ENCODE measurements at places on chromosomes 2 and 18. TPM values are rescaled to one million over a fixed set of nuclear protein-coding genes. Genes with fewer than 3 reads are reported as not detected.

- no peak for DNase-seq
Measured at GRCh38 chr2:59706729-59707128, 846.7 kb downstream of the BCL11A start.

GRCh38 chr2:46831051-46831868, 84.3 kb downstream of the MCFD2 start:
- DNase-seq, result peak; percentile 61

GRCh38 chr18:48345596-48345995, 63.6 kb downstream of the ZBTB7C start:
- DNase-seq, result no peak

DNA sequence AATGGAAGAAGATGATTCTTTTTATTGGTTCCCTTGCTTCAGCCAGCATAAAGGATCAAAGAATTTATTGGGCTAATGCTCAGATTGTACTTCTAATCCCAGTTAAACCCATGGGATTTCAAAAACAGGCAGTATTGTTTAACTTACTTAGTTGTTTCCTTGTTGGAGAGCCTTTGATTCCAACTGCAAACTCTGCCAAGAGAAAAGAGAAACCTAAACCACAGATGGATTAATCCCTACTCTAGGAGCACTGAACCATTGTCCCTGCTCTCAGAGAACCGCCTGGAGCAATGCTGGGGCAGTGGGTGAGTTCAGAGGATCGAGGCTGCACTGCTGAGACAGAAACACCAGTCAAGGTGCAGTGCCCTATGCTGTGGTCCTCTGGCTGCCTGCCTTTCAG, 44.9 kb upstream of the SIGLEC15 start:
- DNase-seq, result no peak

DNA sequence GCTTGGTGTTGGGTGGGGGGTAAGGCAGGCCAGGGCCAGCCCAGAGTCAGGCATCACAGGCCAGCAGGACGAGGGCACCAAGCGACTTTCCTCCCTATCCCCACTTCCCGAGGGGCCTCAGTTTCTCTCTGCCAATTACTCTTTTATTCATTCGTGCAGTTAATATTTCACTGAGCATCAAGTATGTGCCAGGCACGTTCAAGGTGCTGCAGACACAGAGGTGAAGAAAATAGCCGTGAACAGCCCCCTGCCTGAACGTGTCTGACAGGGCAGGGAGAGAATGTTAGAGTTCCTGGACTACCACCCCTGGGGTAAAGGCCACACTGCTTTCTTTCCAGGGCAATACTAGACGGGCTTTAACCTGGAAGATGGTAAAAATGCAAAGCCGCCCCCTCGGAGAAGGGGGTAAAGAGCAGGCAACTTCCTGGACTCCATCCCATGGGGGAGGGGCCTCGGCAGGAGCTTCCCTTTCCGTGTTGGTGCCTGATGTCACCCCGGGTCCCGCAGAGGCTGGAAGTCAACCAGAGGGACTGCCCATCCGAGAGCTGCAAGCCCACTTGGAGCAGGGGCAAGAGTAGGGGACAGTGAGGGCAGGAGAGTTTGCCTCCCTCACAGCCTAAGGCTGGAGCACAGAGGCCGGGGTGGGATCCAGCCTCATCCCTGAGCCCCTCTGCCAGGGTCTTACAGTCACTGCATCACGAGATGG, 47.1 kb downstream of the CENPO start:
- no peak for DNase-seq

- no peak for DNase-seq
Measured at GRCh38 chr2:66987733-66988132, 409.4 kb upstream of the ETAA1 start.

- no peak for DNase-seq
Measured at GRCh38 chr2:70965506-70965905, 12.9 kb upstream of the ANKRD53 start.

- no peak for DNase-seq
Measured at GRCh38 chr2:108383146-108383830, 5.5 kb downstream of the SULT1C4 start.

GRCh38 chr2:229314117-229314516, 43.0 kb upstream of the PID1 start:
- DNase-seq, result no peak

DNA sequence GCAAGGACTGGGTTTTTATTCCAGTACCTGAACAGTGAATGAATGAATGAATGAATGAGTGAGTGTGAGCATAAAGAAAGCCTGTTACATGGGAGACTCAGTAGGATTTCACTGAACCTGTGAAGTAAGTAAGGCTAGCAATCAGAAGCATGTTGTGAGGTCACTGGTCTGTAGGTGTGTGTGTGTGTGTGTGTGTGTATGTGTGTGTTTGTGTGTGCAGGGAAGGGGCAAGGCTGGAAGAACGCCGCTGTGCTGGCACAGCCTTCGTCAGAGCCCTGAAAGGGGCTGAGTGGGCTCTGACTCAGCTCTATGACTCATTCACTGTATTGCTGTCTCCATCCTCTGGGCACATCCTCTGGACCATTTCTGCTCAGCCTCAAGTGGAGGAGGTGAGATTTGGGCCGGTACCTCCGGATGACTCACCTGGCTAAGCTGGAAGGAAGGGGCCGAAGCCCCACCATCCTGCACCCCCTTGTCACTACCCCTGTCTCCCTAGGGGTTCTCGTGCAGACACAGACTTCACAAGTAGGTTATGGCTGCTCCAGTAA, 51.4 kb upstream of the MRPL33 start:
- DNase-seq, result peak; percentile 78

DNA sequence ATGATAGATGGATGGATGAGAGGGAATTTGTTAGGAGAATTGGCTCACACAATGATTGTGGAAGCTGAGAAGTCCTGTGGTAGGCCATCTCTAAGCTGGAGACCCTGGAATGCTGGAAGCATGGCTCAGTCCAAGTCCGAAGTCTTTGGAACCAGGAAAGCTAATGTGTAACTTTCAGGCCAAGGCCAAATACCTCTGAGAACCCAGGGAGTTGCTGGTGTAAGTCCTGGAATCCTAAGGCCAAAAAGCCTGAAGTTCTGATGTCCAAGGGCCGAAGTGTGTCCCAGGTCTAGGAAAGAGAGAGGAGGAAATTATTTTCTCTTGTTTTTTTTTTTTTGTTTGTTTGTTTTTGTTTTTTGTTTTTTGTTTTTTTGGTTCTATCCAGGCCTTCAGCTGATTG, 492.2 kb upstream of the GCFC2 start:
- no peak for DNase-seq

DNA sequence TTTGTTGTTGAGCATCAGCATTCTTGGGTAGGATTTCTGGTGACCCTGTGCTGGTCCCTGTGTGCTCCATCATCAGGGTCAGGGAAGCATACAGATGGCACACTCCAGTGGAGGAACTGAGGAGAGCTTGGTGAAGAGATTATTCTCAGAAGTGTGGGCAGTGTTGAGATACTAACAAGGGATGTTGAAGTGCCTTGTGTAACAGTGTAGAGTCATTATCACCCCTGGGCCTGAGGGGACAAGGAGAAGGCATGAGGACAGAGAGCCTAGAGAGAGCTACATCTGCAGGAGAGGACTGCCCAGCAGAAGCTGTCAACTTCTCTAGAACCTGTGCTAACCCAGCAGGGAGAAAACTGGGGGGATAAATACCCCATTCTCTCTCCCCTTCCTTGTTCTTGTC, 189.0 kb downstream of the PLCL1 start:
- DNase-seq, result no peak

GRCh38 chr2:216492597-216493333, 5.9 kb upstream of the RPL37A start:
- no peak for DNase-seq

GRCh38 chr2:230525682-230526081, 109.7 kb downstream of the SP100 start:
- DNase-seq, result no peak

GRCh38 chr2:227433171-227433570, 38.8 kb upstream of the AGFG1 start:
- DNase-seq, result no peak

DNA sequence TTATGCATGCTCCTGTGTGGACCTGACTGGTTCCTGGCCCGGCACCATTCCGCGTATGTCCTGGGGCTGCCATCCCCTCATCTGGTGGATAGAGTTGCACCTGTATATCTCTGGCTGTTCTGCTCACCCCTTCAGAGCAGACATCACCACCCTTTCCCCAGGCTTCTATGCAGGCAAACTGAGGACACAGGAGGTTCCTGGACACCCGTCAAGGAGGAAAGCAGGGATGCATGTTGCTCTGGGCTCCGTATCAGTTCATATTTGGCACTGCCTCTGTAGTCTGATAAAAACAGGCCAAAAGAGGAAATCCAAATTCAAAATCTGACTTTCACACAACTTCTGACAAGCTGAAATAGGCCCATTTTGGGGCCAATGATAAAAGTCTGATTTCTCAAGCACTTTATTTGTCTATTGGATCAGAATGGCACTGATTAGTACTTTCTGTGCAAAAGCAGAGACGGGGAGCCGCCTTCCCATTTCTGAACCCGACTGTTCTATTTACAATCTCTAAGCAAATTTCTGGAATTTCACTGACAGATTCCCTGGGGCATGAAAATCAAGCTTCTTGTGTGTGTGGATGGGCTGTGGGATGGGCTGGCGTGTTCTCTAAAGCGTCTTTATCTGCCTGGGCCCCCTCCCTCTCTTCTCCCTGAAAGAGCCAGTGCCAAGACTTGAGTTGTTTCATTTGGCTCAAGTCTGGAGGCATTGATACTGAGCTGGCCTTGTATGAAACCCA, 96.9 kb downstream of the SETBP1 start:
- DNase-seq, result no peak

DNA sequence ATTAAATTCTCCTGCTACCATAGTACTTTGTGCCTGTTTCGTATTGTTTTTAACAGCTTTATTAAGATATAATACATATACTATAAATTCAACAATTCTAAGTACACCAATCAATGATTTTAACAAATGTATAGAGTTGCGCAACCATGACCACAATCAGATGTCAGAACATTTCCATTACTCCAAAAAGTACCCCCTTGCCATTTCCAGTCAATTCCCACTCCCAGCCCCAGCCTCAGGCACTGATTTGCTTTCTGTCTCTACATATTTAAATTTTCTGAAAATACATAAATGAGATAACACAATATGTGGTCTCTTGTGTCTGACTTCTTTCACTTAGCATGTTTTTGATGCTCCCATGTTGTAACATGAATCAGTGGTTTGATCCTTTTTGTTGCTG, 193.9 kb downstream of the FIGN start:
- DNase-seq, result no peak

DNA sequence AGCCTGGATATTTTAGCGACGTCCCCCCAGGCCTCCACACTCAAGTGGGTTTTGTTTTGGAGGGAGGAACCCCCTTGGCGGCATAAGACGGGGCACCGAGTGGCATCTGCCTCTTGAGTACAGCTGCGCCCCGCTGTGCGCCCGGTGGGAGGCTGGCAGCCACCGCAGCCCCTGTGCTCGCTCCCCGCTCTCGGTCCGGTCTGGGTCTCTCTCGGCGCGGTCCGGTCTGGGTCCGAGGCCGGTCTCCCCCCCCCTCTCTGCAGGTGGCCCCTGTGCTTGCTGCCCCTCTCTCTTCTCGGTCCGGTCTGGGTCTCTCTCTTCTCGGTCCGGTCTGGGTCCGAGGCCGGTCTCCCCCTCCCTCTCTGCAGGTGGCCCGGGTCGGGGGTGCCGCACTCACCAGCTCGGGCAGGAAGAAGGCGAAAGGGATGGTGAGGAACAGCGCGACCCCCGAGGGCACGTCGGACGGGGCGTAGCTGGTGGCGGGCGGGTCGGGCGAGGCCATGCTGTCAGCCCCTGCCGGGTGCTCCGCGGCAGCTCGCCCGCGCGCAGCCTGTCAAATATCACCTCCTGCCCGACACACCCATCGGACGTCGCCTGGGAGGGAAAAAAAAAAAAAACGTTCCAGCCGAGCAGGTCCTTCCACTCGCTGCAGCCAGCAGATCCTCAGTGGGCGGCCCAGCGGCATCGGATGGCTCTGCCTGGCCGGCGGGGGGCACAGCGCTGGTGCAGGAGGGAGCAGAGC, at the start of gene MALL:
TSS of gene MALL (minus strand) at position 532 of the 742 bp plus-strand sequence. CDS start at position 502, 30 bp downstream.
- DNase-seq, result peak; percentile 77

- DNase-seq, result no peak
Measured at GRCh38 chr2:181394741-181395437, 62.3 kb upstream of the ITGA4 start.

GRCh38 chr2:1795261-1796231, 51.2 kb upstream of the PXDN start:
- peak; percentile 65 for DNase-seq

DNA sequence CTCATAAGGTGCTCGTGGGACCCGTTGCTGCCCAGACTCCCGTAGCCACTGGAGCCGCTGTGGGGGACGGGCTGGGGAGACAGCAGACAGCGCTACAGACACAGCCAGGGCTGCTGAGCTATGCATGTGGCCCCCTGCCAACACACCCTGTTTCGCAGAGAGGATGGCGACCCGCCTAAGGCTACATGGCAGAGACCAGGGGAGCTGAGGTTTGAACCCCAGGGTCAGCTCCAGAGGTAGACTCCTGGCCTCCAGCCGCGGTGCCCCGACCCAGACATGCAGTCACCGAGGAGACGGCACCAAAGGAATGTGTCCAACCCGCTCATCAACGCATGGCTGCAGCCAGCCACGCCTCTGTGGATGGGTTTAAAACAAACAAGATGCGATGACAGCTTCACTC, 21.0 kb upstream of the HES6 start:
- DNase-seq, result no peak

DNA sequence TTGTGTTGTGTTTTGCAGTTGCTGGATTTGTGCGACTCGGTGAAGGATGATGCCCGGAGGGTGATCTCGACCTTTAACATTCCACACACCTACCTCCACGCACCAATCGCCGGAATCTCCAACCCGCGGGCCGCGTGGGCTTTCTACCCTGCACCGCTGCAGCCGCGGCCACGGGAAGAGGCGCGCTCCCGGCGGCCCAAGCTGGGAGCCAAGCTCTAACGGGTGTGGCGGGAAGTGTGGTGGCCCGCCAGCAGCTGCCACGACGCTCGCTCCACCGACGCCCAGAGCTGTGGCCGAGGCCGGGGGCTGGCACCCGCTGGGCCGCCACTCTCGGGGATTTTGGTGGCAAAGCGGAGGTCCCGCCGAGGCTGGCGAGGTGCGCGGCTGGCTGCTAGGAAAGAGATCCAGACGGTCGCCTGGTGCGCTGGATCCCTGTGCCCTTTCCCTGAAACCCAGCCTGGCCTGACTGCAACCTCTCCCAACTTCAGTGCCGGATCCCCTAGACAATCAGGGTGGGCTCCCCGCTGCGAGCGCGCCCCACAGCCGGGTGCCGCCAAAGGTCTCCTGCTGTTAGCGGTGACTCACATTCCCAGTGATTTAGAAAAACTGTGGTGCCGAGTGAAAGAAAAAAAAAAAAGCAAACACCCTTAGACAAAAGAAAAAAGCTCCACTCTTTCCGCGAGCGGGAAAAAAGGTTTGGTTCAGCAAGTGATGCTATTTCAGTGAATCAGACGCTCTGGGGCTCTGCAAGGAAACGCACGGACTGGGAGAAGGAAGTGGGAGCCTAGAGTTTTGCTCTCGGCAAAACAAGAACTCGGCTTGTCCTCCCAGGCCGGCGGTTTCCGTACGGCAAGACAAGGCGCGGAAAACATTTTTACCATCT, 2.9 kb upstream of the BCL2L11 start:
- peak; percentile 30 for DNase-seq

GRCh38 chr2:48711343-48711742, 44.2 kb downstream of the LHCGR start:
- no peak for DNase-seq

GRCh38 chr2:69781321-69782248, 39.7 kb downstream of the ANXA4 start:
- DNase-seq, result no peak

GRCh38 chr2:128416109-128416785, 97.6 kb upstream of the HS6ST1 start:
- DNase-seq, result no peak

The IL37 gene
- not detected for polyA plus RNA-seq

The CNGA3 gene
- polyA plus RNA-seq, result 0.04 TPM

The ARHGEF4 gene
- 1.7 TPM for polyA plus RNA-seq

The CD8A gene
- polyA plus RNA-seq, result 0.66 TPM

The KCNF1 gene
- 2.5 TPM for polyA plus RNA-seq

The RIT2 gene
- not detected for polyA plus RNA-seq

The IL36B gene
- not detected for polyA plus RNA-seq

The ADAM23 gene
- polyA plus RNA-seq, result 5.2 TPM

The C18orf54 gene
- polyA plus RNA-seq, result 13.4 TPM

Measured in left lung (tissue), 14 donors.